ENCODE measurements at places on chromosomes 2 and 18.

GRCh38 chr2:228559774-228560415 is 378.4 kb upstream of the SPHKAP start:
- DNase-seq, result no peak

DNA sequence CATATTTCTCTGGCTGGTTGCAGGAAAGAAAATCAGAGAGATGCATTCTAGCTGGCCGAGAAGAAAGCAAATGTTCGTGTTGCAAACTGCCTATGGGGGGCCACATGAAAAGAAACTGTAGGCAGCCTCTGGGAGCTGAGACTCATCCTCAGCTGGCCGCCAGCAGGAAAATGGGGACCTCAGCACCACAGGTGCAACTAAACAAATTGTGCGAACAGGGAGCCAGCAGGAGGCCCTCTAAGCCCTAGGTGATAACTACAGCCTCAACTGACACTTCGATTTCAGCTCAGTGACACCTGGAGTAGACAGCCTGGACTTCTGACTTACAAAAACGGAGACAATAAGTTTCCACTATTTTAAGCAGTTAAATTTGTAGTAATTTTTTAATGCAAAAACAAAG is 107.3 kb downstream of the DTNB start:
- DNase-seq, result no peak

- no peak for DNase-seq
Observed at GRCh38 chr2:31483246-31483645, 68.7 kb upstream of the XDH start.

DNA sequence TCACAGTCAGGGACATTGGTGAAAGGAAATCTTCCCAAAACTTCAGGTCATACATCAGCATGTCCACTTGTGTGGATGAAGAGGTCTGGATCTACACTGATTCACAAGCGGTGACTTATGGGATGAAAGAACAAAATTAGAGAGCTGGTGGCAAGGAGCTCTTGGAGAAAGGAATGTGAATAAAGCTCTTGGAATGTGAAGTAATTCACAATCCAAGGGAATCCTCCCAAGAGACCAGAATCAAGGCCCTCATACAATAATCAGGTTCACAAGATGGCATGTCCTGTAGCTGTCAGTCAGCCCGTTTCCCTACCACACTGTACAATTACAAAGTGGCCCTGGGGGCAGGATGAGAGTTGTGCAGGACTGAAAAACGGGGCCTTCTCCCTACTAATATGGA is 96.2 kb downstream of the MRPS9 start:
- DNase-seq, result no peak

- DNase-seq, result no peak
Observed at GRCh38 chr2:46328291-46328690, 31.1 kb downstream of the EPAS1 start.

DNA sequence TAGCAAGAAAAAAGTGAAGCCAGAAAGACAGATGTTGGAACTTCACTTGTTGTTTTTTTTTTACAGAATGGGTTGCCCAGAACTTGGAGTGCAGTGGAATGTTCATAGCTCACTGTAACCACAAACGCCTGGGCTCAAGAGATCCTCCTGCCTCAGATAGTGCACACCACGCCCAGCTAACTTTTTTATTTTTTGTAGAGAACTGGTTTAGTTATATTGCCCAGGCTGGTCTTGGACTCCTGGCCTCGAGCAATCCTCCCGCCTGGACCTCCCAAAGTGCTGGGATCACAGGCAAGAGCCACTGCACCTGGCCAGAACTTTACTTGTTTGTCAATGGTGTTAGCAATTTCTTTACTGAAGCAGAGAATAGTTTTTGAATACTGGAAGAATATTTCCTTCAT is 11.9 kb upstream of the ASPRV1 start:
- DNase-seq, result no peak

DNA sequence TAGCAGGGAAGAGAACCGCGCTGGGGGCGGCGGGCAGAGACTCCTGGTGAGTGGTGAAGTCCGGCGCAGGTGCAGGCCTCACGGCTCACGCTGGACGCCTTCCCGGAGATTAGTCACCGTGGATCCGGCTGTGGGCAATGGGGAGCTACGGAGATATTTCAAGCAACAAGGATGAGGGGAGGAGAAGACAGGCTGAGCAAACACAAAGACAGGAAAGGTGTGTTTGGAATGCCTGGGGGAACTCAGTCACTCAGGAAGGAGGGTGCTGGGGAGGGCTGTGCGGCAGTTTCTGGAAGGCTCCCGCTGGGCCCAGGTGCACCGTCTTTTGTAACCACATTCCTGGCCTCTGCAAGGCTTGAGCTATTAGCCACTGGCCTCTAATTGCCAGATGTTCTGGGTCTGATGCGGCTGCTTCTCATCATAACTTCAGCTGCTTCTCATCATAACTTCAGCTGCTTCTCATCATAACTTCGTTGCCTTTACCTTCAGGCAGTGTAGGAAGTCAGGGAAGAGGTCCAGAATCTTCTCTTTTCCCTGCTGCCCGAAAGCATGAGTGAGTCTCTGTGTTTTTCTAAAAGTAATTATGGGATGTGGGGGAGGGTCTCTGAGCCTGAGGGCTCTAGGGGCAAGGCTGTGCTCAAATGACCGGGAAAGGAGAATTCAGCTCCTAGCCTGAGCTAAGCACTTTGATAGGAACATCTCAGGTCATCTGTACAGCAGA is 118.9 kb downstream of the PXDN start:
- no peak for DNase-seq

DNA sequence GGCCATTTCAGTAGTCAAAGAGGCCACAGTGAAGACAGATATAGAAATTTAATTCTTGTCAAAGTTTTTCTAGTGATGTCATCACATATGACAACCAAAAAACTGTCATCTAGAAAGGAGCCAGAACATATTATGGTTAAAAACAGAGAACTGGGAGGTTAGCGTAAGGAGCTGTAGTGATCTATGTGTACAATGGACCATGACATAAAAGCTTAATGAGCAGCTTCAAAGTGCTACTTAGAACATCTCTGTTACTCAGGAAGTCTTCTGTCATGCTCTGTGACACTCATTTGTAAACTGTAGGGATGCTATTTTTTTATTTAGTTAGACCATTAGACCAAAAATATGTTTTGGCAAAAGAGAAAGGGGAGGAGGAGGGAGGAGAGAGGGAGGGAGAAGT is 57.3 kb downstream of the CMPK2 start:
- DNase-seq, result no peak

DNA sequence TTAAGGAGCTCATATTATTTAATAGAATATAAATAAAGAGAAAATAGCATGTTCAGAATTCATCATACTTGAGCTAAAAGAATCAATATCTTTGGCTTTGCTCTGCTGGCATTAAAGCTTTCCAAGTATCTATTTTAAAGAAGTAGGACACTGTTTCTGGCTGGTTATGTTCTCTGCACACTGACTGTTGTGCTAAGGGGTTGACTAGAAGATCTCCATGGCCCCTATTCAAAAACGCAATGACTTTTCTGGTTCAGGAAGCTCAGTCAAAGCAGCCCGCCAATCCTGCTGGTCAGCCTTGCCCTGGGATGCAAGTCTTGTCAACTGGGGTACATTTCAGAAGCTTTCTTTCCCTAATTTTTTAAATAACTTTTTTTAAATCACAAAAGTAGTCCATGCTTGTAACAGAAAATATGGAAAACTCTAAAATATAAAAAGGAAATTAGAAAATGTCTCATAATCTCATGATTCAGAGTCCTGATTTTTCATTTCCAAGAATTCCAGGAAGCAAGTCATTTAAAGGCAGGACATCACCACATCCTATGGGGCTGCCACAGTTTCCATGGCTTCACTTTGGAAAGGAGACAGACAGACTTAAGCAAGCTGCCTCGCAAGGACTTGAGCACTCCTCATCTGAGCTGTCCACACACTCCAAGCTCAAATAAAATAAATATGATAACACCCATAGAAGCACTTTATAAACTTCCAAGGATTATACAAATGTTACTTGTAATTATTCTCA is 195.1 kb downstream of the TXNL1 start:
- DNase-seq, result no peak

DNA sequence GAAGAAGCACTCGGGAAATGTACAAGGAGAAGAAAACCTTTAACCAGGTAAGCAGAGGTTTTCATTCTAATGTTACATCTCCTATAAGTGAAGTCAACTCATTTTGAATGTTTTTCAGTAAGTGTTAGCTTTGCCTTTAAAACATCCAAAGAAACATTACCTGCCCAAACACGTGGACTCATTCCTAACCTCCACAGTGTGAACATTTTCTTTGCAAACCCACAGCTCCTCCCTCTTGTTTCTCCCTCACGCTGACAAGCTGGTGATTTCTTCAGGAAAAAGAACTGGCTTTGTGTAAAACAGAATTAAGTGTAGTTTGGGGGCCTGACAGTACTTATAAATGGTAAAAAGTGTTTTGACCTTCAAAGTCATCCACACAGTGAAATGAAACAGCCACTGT is 72.5 kb downstream of the MTCL1 start:
- no peak for DNase-seq

GRCh38 chr2:81078631-81079030 is 774.1 kb upstream of the LRRTM1 start:
- no peak for DNase-seq

DNA sequence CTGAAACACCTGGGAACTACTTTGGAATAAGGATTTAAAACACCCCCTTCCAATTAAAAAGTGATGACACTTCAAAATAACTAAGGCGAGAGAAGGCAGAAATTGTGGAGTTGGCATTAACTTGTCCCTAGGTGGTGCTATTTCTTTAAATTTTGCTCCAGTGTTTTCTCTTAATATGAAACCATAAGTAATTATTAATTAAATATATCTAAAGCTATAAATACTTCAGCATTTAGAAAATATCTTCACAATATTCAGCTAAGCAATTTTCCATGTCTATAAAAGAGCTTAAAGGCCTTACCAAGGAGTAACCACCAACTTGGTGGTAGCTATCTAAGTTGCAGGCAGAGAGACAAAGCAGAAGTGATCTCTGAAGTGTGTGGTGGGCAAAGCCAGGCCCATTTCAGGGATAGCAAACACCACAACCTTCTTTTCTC is 186.8 kb upstream of the PGAP1 start:
- no peak for DNase-seq

GRCh38 chr2:29698216-29698615 is 223.2 kb downstream of the ALK start:
- peak; percentile 1 for DNase-seq

DNA sequence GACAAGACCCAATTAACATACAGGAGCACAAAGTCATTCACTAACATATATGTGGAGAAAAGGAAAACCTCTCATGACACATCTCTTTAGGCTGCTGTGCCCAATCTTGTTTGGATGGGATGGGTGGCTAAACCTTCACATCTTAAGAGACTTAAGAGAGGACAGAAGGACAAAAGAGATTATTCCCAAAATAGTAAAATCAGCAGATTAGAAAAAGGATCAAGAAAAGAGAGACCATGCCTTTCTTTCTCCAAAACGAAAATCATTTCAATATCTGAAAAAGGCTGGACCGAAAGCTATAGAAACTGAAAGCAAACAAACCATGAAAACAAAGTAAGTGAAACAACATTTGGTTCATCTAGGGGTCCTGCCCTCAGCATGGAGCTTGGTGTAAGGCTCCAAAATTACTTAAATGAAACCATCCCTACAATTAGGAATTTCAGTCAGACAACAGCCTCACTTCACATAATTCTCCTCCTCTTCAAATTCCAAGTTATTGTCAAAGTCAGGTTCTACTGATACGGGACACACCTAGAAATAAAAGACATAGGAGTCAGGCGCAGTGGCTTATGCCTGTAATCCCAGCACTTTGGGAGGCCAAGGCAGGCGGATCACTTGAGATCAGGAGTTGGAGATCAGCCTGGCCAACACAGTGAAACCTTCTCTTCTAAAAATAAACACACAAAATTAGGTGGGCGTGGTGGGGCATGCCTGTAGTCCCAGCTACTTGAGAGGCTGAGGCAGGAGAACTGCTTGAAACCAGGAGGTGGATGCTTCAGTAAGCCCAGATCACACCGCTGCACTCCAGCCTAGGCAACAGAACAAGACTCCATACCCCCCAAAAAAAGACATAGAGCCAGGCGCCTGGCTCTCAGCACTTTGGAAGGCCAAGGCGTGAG is 5.2 kb downstream of the STARD7 start:
- DNase-seq, result no peak

GRCh38 chr2:56185101-56185581 is 1.4 kb downstream of the CCDC85A start:
- no peak for DNase-seq

DNA sequence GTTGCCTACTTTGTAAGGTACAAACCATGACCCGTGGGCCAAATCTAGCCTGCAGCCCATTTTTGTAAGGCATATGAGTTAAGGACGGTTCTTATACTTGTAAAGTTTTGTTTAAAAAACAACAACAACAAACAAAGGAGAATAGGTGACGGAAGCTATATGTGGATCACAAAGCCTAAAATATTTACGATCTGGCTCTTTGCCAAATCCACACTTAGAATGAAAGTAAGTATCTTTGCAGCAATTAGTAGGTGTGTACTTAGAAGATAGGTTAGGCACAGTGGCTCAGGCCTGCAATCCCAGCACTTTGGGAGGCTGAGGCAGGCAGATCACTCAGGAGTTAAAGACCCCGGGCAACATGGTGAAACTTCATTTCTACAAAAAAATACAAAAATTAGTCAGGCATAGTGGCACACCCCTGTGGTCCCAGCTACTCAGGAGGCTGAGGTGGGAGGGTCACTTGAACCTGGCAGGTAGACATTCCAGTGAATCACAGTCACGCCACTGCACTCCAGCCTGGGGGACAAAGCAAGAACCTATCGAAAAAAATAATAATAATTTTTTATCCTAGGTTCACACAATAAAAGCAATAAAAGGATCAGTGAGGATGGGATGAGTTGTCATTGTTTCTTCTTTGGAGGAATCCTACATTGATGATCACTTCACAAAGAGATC is 57.8 kb upstream of the CTAGE1 start:
- no peak for DNase-seq

DNA sequence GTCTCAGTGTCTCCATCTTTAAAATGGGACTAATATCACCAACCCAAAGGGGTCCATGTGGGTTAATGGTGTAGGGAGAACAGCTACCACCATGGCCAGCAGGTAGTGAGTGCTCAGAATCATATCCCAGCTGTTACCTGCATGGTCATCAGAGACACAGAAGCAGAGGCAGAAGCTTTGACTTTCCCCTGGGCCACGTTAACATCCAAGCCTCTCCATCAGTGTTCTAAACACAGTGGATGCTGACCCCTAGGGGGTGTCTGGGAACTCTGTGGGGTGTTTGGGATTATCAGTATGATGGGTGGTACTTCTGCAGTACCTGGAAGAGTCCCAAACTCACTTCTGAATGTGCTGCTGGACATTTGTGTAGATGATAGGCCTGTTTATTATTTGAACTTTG is 93.6 kb downstream of the GYPC start:
- no peak for DNase-seq

- no peak for DNase-seq
Observed at GRCh38 chr2:68032702-68033101, 30.1 kb downstream of the C1D start.

GRCh38 chr18:46470714-46471113 is 186.3 kb downstream of the LOXHD1 start:
- no peak for DNase-seq

GRCh38 chr18:45066886-45067285 is 386.2 kb downstream of the SETBP1 start:
- no peak for DNase-seq

- DNase-seq, result no peak
Observed at GRCh38 chr18:10516078-10516477, 9.7 kb upstream of the NAPG start.

All from SJSA1 (cell line).